A549 treated with RU486 at 1 μM for 4 hours (cell line): ENCODE measurements at places on chromosomes 12 and 14. TPM values are rescaled to one million over a fixed set of nuclear protein-coding genes. Genes with fewer than 3 reads are reported as not detected.

TFCP2 gene
- total RNA-seq: 19.5 to 21.8 TPM (median 20.0 TPM) in 5 replicates

PPP1R36 gene
- 0.22 to 0.61 TPM (median 0.24 TPM) in 5 replicates for total RNA-seq

PTGER2 gene
- 1.2 to 2.2 TPM (median 1.8 TPM) in 5 replicates for total RNA-seq

MMP14 gene
- total RNA-seq: 0.37 to 0.94 TPM (median 0.74 TPM) in 5 replicates

INHBE gene
- total RNA-seq: 0.08 to 0.25 TPM (median 0.12 TPM) in 3 of 5 replicates, not detected in the others

RIPK3 gene
- not detected in 5 replicates for total RNA-seq

MYO1A gene
- 0.07 to 0.38 TPM (median 0.17 TPM) in 3 of 5 replicates, not detected in the others for total RNA-seq

KLHL33 gene
- total RNA-seq: not detected in 5 replicates

CINP gene
- 53.6 to 63.6 TPM (median 58.8 TPM) in 5 replicates for total RNA-seq

CD27 gene
- not detected in 5 replicates for total RNA-seq

PAPLN gene
- total RNA-seq: 5.3 to 8.8 TPM (median 8.4 TPM) in 5 replicates
